ENCODE measurements at places on chromosomes 12 and 14. TPM values are rescaled to one million over a fixed set of nuclear protein-coding genes. Genes with fewer than 3 reads are reported as not detected.

DNA sequence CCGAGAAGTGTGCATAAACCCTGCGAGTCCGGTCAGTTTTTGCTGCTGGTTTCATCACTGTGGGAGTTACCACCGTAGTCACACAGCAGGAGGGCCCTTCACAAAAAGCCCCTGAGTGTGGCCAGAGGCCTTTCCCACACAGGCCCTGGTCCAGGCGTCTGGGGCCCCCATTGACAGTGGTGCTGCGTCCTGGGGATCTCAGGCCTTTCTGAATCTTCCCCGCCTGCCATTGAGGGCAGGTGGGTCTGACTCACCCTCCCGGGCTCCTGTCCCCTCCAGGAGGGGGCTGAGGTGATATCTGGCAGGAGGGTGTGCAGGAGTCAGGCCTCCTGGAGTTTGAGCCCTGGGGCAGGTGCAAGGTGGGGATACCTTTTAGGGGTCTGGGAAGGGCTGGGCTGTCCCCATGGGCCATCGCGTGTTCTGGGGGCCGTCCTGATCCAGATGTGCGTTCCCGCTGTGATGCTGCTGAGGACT is 358.5 kb downstream of the TMEM121 start:
- no peak for DNase-seq

Gene CLEC1B
- polyA plus RNA-seq = 1.2 TPM

DNA sequence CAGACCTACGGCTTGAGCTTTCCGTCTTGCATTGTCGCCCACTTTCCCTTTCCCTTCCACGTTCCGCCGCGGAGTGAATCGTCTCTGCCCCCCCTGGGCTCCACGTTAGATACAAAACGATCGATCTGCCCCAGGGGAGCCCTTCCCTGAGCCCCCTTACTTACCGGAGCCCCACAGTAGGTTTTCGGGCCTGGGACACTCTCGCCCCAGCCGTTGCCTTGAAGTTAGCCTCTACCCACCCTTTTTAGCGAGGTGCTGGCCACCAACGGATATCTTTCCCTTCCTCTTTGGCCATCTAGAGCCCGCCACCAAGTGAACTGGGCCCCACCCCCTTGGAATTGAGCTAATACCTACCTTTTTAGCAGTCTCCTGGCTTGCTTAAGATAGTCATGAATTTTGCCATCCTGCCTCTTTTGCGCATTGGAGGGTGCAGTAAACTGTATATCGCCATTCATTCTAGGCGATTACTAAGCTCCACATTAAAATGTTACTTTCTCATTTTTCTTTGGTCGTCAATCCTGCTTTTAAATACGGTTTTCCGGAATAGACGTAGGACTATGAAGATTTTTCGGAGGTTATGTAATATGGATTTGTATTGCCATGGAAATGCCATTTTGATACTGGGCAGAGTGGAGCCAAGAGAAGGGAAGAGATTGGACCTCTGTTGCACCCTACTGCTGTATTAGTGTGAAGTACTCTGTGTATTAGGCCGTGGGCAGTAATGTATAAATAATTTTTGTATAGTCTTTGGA is 764 bp downstream of the RBM25 start:
- DNase-seq = peak; percentile 50

Gene ACAD10
- 35.2 TPM for polyA plus RNA-seq

- no peak for DNase-seq
Observed at GRCh38 chr12:31471823-31472222, 119.1 kb downstream of the DENND5B start.

DNA sequence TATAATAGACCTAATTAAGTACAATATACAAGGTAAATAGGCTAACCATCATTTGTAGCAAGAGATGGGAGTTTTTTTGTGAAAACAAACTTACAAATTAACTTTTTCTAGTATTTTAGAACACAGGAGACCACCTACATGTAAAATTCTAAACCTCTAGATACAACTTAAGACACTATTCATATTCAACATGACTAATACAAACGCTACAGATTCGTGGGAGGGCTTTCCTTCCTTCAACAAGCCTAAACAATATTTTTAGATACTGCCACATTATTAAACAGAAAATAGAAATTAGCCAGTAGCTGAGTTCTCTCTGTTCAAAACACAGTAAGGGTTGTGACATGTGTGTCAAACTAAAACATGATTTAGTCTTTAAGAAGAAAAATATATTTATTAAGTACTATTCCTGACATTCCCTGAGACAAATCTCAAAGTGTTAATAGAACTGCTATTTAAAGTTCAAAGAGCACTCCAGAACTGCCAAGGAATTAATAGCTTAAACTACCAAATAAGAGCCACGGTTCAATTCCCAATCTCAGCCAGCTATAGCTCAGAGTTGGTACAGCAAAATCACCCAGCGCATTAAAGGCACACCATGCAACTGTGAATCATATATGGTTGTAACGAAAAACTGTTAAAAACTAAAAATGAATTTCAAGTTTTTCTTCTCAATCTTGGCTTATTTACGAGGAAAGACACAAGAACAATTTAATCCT is 10.7 kb downstream of the MED13L start:
- no peak for DNase-seq

- no peak for DNase-seq
Observed at GRCh38 chr14:37116933-37117849, 55.2 kb downstream of the SLC25A21 start.

DNA sequence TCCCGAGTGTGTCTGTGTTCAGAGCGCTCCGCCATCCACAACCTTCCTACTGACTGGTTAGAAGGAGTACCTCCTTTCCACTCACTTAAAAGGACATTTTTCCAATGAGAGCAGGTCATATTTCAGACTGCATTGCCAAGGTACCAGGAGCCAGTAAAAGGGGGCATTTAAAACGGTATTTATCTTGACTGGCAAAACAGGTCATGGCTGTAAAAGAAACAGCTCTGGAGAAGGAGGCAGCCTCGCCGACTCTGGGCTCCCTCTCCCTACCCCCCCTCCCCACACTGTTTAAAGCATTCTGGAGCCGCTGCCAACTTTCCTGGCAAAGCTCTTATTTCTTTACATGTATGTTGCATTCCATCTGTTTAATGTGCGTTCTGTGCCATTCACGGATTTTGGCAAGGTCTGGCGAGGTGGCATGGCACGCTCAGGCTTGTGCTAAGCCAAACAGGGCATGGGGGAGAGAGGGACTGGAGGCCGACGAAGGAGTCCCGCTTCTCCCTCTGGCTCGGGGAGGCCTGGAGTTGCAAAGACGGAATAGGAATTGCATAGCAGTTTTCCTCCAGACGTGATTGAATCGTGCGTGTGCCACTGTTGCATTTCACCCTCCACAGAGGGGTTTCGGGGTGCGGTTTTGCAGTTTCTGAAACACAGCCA is 41.2 kb upstream of the MED13L start:
- DNase-seq = no peak

DNA sequence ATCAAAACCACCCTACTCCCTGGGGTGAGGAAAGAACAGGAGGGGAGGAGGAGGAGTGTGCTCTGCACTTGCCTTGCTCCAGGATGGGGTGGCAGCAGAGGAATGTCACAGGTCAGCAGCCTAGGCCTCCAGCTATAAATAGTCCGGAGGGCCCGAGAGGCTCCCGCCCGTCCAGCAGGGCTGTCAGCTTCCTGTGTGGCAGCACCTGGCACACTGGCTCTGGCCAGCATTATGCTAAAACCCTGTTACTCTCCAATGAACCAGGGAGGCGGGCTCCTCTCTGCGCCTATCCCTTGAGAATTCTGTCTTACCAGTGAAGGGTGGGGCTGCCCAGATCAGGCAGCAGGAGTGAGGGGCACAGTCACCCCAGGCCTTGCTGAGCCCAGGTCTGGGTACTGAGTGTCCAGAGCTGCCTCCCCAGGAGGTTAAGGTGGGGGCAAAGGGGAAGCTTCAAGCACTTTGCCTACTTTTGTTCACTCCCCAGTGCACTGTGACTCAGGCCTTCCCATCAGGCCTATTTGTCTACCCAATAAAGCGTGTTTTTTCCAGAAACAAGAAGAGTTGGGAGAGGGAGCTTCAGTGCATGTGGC is 1.2 kb upstream of the COX14 start:
- peak; percentile 58 for DNase-seq

GRCh38 chr14:24368562-24369252 is 723 bp downstream of the NFATC4 start:
- peak; percentile 39 for DNase-seq

- no peak for DNase-seq
Observed at GRCh38 chr12:62658910-62659309, 192.3 kb downstream of the MON2 start.

GRCh38 chr12:14948672-14949071 is 10.3 kb upstream of the ERP27 start:
- peak; percentile 54 for DNase-seq

DNA sequence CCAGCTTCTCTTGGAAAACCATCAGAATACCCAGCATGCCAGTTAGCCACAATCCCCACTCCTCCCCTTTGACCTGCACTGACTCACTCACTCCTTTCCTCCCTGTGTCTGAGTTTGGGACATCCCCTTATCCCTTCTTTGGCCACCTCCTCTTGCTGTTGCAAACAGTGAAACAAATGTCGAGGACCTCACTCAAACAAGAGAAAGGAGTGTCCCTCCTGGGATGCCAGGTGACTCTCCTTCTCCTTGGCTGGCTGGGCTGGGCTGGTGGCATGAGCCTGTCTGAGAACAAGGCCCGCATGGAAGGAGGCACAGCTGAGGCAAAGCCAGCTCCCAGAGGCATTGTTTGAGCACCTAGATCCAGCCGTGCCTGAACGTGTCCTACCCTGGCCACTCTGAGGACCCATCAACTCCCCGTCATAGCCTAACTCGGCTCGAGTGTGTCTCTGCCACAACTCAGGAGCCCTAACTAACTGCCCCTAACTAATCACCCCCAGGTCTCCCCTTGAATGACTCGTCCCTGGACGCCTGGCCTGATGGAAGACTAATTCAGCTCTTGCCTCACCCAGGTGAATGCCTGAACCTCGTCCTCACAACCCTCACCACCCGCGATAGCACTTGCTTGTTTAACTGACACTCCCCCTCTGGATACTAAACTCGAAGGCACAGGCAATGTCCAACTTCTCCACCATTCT is 43.0 kb downstream of the NCOR2 start:
- no peak for DNase-seq

- DNase-seq = peak; percentile 58
Observed at GRCh38 chr14:103543721-103544387, 14.9 kb downstream of the TRMT61A start.

DNA sequence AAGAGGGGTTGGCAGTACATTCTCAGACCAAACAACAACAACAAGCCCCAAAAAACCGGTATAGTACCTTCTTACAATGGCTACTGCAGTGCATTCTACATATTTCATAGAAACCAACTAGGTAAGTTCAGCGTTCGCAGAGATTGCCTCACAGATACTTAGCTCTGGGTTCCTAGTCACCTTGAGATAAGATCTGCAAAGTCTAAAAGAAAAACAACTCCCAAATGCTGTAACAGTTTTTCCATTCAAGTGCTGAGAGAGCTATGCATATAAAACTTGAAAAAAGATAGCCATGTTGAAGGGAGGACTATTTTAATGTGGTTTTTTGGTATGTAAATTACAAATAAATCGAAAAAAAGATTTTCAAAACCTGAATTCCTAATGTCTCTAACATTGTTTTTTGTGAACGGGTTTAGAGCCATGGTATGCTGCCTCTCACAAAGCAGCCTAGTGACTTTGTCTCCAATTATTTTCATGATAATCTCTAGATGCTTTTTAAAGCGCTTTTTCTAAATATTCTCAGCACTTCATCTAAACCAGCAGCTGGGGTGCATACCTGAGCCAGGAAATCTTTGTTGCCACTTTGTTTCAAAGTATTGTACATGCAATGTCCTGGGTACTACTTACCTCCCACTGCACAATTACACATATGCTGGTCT is 56.6 kb upstream of the CRACR2A start:
- DNase-seq = no peak

DNA sequence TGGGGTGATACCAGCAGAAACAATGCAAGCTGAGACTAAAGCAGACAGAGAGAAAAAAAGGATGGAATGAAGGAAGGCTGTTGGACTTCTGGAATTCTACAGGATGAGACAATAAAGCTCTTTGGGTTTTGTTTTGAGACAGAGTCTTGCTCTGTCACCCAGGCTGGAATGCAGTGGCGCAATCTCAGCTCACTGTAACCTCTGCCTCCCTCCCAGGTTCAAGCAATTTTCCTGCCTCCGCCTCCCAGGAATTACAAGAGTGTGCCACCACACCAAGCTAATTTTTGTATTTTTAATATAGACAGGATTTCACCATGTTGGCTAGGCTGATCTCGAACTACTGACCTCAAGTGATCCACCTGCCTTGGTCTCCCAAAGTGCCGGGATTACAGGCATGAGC is 115.4 kb downstream of the EXOC5 start:
- DNase-seq = no peak

Gene PMCH
- not detected for polyA plus RNA-seq

DNA sequence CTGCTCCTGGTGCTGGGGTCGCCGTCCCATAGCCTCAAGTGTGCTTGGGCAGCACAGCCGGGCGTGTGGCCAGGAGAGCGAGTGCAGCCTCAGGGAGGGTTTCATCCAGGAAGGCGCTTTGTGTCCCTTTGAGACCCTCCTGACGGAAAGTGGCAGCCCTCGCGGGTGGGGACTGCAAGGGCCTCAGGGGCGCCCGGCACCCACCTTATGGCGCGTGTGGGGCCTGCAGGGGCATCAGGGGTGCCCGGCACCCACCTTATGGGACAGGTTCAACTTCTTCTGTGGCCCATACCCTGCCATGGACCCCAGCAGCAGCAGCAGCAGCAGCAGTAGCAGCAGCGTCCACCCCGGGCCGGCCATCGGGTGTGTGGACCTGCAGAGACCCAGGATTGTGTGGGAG is 4.5 kb downstream of the LRCOL1 start:
- DNase-seq = no peak

Gene VDR
- polyA plus RNA-seq = 3.7 TPM

DNA sequence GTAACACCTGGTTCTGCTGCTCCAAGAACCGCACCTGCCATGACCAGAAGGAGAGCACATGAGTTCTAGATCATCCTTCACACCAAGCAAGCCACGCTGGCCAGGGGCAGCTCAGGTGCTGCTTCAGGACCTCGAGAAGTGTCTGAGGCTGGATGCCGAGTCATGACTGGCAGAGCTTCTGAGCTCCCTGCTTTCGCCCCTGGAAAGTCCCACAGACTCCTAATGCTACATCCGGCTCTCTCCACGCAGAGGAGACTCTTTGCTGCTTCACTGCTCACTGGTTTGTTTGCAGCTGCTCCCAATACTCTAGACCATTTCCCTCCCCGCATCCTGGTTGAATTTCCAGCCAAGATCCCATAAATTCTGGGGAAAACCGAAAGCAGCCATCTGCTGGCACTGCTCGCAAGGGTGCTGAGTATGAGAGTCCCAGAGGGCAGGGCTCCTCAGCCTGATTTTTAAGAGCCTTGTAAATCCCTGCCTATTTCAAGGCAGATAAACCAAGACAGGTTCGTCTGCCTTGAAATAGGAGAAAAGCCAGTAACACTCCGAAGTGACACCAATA is 1.4 kb downstream of the KRT2 start:
- DNase-seq = peak; percentile 23

- DNase-seq = no peak
Observed at GRCh38 chr12:119593578-119594398, at the start of gene TMEM233. TMEM233 (plus strand) TSS chr12:119593774; CDS start chr12:119593849, 75 bp downstream.

Gene GLTP
- polyA plus RNA-seq = 27.1 TPM

Gene ZFHX2
- polyA plus RNA-seq = 34.3 TPM

GRCh38 chr14:93943052-93943451 is 15.9 kb downstream of the FAM181A start:
- no peak for DNase-seq

All from testis (tissue), 5 donors.